ENCODE measurements at places on chromosomes 12 and 14. TPM values are rescaled to one million over a fixed set of nuclear protein-coding genes. Genes with fewer than 3 reads are reported as not detected.

The RNFT2 gene
- total RNA-seq, result 8.3 TPM

The PTCSC3 gene
- not detected for total RNA-seq

The OR4K17 gene
- not detected for total RNA-seq

The ADAMTS20 gene
- not detected for total RNA-seq

The PCBP2 gene
- 1,084 TPM for total RNA-seq

The RPGRIP1 gene
- total RNA-seq, result 0.35 TPM

The AMN gene
- 2.0 TPM for total RNA-seq

The E2F7 gene
- total RNA-seq, result 1.6 TPM

The JDP2 gene
- total RNA-seq, result 1.3 TPM

The MYF5 gene
- not detected for total RNA-seq

The TRPV4 gene
- total RNA-seq, result not detected
